ENCODE measurements at places on chromosomes 3 and 15.

DNA sequence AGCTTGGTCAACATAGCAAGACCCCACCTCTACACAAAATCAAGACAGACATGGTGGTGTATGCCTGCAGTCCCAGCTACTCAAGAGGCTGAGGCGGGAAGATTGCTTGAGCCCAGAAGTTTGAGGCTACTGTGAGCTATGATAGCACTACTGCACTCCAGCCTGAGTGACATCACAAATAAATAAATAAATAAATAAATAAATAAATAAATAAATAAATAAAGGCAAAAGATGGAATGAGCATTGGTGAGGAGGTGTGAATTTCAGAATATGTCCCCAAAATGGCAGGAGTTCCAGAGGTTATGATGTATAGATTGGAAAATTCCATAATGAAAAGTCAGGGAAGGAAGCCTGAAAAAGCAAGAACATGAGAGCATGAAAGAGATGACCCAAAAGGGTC lies 249.9 kb downstream of the MEX3B start:
- DNase-seq, result no peak

DNA sequence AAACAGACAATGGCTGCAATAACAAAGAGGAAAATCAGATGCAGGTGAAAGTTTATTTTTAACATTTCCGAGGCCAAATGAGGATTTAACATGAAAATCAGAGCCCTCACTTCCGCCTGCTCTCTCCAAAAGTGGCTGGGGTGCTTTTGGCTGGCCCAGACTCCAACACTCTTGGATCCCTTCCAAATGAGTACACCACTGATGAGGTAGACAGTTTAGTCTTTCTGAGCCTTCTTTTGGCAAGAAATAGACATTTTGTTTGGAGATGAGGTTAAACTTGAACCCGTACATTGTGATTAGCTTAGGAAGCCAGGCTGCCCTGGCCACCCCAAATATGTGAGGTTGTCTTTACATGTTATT lies 51.0 kb upstream of the TRA2B start:
- no peak for DNase-seq

DNA sequence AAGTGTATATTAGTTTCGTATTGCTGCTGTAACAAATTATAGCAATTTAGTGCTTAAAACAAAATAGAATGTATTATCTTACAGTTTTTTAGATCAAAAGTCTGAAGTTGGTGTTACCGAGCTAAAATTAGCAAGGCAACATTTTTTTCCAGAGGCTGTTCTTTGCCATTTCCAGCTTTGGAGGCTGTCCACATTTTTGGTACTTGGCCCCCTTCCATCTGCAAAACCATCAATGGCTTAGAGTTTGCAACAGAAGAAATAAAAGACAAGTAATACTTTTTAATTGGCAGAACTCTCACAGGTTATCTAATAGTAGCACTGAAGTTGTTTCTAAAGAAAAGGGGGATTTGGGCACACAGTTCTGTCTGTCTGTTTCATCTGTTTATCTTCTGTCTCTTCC lies 1248.5 kb downstream of the ROBO1 start:
- no peak for DNase-seq

GRCh38 chr3:43411429-43411828 lies 125.1 kb downstream of the SNRK start:
- no peak for DNase-seq

DNA sequence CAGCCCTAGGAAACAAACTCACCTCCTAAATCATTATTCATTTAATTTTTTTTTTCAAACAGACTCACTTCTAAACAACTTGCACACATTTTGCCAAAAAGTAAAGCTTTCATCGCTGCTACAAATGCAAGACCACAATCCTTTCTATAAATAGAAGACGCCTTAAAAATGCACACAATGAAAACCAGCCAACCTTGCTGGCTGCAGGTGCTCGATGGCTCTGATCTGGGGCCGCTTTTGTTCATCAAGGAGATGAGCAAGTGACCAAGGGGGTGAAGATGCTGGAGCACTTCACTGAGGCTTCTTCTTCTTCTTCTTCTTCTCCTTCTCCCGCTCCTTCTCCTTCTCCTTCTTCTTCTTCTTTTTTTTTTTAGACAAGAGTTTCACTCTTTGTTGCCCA lies 12.7 kb upstream of the SLC6A6 start:
- no peak for DNase-seq

DNA sequence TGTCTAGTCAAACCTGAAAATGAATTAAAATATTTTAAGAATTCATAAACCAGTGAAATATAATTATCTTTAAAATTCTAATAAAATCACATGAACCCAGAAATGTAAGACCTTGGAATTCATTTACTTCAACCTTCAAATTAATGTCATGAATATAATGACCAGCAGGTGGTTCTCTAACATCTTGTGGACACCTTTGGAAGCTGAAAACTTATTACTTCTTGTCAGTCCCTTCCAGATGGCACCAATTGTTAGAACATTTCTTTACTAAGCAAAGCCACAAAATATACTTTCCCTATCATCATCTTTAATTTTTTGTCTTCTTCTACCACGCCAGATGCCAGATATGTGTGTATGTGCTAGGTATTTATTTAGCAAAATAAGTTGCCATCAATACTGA lies 240.0 kb downstream of the MBNL1 start:
- no peak for DNase-seq

DNA sequence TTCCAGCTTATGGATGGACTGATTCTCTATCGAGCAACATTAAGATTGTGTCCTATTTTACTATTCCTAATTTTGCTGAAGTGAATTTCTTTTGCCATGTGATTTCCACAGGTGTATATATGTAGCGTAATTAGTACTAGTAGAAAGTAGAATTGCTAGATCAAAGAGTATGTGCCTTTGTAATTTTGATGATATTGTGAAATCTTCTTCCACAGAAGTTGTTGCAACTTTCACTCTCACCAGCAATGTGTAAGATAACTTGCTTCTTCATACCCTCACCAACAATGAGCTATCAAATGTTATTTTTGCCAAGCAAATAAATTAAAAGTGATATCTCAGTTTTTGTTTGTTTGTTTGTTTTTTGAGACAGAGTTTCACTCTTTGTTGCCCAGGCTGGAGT lies 5.4 kb downstream of the PGBD4 start:
- no peak for DNase-seq

GRCh38 chr3:103894162-103894822 lies 1459.5 kb downstream of the ZPLD1 start:
- no peak for DNase-seq

- DNase-seq, result no peak
Observed at GRCh38 chr3:140205598-140205997, 270.6 kb downstream of the CLSTN2 start.

DNA sequence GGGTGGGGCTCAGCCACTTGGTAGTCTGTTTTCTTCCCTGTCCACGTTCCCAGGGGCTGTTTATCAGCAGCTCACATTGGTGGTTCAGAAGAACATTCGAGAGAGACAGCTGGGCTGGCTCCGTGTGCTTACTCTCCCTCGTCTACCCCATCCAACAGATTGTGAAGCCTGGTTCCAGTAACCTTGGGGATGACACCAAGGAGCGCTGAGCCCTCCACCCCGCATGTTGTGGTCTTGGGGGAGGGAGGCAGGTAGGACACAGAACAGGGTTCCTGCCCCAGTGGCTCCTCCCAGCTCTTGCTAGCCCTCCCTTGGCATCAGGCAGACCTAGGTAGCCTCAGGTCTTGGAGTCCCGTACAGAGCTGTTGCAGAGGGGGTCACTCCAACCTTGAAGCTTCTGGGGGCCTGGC lies 33.1 kb downstream of the KLF13 start:
- DNase-seq, result no peak

GRCh38 chr3:33932010-33932764 lies 133.8 kb downstream of the PDCD6IP start:
- no peak for DNase-seq

DNA sequence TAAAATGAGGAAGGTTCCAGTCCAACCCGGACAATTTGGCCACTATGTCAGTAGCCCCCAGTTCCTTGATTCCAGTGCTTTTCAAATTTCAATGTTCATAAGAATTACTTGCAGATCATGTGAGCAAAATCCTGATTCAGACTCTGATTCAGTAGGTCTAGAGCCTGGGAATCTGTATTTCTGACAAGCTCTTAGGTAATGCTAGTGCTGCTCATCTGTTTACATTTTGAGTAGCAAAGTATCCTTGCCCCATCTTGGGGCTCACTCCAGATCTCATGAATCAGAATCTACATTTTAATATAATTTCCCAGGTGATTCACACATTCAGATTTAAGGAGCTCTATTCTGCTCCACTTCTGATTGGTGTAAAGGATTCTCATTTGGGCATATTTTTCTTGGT lies 142.0 kb downstream of the NAALADL2 start:
- DNase-seq, result no peak

Data from cortex of kidney (tissue), 1 donor.